ENCODE measurements at places on chromosomes 7 and 10. TPM values are rescaled to one million over a fixed set of nuclear protein-coding genes. Genes with fewer than 3 reads are reported as not detected.

The GDF2 gene
- not detected for polyA plus RNA-seq

The VSTM4 gene
- polyA plus RNA-seq = 10.2 TPM

The FAM180A gene
- not detected for polyA plus RNA-seq

DNA sequence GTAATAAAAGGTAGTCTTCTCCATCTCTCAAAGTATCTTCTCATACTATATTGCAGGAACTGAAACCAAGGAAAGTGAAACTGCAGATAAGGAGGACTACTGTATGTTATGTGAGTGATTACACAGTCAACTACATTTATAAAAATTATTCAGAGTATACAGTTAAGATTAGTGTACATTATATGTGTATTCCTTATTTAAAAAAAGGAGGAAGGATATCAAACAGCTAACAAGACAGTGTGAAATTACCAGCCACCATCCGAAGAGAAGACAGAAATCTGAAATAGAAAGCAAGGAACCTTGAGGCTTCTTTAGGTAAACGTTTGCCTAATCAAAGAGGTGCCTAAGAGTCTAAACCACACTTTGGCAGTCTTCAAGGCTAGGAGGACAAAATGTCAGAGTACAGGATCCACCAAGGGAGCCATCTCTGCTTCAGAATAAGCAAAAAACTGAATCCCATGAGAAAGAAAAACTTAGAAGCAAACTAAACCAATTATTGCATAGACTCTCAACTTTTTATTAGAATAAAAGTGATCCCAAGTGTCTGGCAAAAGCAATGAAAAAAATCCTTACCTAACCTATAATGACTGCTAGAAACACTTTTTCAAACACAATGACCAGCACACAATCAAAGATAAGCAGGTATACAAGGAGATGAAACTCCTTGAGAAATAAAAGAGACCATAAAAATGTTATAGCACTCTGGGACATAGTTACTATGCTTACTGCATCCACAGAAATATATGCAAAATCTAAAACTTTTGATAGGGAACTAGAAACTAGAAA, 6.4 kb downstream of the USP6NL start:
- DNase-seq = peak; percentile 49

DNA sequence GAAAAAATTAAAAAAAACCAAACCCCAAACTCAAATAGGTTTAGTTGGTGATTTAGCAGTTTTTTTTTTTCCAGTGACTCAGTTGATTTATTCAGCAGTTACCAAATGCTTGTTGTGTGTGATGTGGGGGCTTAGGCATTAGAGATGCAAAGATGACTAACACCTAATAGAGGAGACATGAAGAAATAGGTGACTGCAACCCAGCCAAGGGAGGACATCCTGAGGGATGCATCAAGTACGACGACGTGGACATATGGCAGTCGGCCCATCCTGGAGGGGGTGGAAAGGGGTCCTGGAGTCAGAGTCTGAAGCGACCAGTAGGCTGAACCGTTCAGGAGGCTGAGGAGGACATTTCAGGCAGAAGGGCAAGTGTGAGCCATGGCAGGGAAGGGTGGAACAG, 35.5 kb downstream of the LRMDA start:
- no peak for DNase-seq

DNA sequence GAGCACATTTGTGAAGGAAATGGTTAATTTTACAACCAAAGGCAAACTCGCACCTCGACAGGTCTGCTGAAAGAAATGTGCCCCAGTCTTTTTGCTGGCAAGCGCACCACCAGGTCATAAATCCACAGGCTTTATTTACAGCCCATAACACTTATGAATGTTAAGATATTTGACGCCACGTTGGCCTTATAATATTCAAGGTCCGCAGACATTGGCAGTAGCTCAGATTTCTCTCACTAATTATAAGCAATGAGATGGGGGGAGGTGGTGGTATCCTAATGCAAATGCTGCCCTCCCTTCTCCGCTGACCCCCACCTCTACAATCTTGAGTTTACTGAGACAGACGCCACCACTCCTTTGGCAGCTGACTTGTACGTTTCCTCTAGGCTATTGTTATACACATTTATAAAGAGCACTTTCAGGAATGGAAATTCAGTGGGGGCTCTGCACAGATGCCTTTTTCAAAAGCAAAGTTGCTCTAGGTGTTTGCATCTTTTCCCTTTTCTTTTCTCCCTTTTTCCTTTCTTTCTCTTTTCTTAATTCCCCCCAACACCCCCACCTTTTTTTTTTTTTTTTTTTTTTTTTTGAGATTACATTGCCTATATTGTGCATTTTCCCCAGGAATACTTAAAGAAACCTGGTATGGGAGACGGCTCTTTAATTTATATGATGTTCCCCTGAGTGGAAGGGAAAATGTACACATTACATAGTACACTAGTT, 6.7 kb downstream of the TCF7L2 start:
- DNase-seq = no peak

GRCh38 chr7:14807507-14807906, 95.0 kb downstream of the DGKB start:
- no peak for DNase-seq

- no peak for DNase-seq
Measured at GRCh38 chr7:92717623-92717992, 118.8 kb downstream of the CDK6 start.

DNA sequence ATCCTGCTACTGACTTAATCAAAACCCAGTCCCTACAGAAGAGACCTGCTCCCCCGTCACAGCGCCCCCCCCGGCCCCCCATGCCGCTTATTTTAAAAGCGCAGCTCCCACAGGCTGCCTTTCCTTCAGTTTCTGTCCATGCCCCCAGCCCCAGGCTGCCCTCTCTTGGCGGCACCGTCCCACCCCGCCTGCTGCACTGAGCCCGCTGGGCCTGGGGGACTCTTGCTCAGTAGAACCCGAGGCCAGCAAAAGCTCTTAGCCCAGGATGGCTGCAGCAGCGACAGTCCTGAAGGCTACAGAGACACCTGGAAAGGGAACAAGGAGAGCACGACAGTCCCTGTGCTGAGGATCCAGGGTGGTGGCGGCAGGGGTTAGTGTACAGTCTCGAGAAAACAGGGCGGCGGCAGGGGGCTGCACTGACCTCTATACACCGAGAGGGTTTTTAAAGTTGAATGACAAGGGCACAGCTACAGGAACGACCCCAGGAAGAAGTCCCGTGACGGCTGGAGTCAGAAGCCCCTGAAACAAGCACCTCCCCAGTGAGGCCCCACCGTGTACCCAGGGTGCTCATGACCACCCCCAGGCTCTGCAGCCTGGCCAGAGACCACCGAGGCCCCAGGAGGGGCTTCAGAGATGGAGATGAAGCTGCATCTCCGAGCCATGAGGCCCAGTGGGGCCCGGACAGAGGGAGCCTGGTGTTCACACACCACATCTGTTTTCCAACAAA, 54.4 kb downstream of the ZRANB1 start:
- DNase-seq = no peak

Data from large intestine (tissue), 12 donors.